ENCODE measurements at places on chromosomes 3 and 15.
A peak's percentile ranks its signal among the peaks of the same experiment; 100 is the strongest.

DNA sequence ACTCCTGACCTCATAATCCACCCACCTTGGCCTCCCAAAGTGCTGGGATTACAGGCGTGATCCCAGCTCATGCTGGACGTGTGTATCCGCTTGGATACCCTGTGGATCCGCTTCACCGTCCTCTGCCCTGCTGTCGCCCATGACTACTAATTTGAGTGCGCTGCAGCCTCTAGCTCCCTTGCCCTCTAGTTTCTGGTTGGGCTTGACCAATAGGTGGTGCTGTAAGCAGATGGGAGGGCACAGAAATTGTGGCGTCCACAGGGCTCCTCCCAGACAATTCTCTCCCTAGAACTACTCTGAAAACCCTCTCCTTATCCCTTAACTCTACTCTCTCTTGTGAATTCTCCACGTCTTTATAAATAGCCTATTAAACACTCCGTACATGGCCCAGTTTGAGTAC, 36.2 kb downstream of the ZPLD1 start:
- no peak for DNase-seq

DNA sequence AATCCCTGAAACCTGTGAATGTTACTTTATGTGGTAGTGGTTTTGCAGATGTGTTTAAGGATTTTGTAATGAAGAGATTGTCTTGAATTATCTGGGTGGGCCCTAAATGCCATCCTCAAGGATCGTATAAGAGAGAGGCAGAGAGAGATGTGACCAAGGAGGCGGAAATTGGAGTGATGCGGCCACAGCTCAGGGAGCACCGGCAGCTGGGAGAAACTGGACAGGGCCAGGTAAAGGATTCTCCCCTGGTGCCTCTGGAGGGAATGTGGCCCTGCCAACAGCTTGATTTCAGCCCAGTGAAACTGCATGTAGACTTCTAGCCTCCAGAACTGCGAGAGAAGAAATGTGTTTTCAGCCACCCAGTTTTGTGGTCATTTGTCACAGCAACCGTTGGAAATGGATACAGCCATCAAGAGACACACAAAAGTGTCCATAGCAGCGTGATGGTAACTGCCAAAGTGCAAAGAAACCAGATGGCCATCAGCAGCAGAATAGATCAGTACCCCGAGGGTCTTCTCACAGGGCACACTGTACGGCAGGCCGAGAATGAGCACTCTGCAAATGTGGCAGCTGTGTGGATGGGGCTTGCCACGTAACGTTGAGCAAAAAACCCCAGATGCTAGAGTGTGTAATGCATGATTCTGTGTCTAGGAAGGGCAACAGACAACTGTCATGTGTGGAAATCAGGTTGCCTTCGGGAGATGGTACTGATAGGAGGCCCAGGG, 12.2 kb downstream of the APBA2 start:
- no peak for DNase-seq

- no peak for DNase-seq
Measured at GRCh38 chr15:53862386-53862785, 102.9 kb upstream of the WDR72 start.

- no peak for DNase-seq
Measured at GRCh38 chr3:89212619-89213018, 105.2 kb downstream of the EPHA3 start.

DNA sequence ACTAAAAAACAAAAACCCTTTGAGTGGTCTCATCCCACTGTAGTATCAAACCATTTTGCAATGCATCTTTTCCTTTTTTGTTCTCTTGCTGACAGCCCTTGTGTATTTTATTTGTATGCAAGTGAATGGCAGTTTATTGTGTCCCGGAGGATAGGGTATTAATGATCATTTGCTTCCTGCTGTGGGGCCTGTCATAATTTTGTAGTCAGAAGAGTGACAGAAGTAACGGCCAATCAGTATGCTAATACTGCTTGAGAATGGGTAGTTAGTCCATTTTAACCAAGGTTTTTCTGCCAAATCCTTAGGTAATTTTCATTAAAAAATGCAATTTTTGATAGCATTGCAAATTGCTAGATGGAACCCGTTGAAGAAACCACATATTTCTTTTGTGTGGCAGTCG, 75.5 kb upstream of the PLSCR5 start:
- DNase-seq = no peak

GRCh38 chr15:70132139-70132538, 34.4 kb upstream of the TLE3 start:
- DNase-seq = no peak

- DNase-seq = peak; percentile 43
Measured at GRCh38 chr3:63877737-63878393, 14.2 kb downstream of the ATXN7 start.

GRCh38 chr15:81184188-81184587, 12.5 kb upstream of the IL16 start:
- no peak for DNase-seq
